ENCODE measurements at places on chromosomes 4 and X. TPM values are rescaled to one million over a fixed set of nuclear protein-coding genes. Genes with fewer than 3 reads are reported as not detected.

GRCh38 chr4:168537571-168537970 lies 40.7 kb downstream of the PALLD start:
- no peak for DNase-seq

DNA sequence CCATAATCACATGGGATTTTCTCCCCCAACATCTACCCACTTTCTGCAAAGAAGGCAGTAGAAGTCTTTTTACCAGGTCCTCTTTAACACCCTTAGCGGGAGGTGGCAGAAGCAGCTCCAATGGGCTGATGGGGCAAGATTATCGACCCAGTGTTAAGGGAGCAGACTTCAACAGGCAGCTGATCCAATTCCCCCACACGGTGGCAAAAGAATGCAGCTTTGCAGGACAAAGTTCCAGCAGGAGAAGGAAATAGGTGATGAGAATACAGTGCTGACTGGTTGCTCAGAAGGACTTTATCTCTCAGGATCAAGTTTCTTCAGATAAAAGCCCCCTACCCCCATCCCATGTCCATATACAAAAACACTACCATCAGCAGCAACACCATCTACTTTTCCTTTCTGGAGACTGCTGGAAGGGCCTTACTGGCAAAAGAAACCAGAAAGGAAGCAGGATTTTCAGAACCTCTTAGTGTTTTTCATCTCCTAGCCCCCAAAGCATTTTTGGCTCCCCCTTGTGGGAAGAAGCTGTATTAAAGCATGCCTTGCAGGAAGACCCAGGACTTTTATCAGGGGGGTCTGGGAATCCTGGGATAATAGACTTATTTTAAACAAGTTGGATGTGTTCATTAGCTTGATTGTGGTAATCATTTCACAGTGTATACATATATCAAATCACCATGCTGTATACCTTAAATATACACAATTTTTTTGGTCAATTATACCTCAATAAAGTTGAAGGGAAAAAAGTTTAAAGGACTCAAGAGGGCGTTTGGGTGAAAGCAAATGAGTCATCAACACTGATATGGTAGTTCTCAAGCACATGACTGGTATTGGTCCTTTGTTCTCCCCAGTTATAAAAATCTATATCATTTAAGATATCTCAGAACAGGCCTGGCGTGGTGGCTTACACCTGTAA lies 146.4 kb downstream of the GPC3 start:
- DNase-seq: no peak

- no peak for DNase-seq
These were observed 290.7 kb upstream of the FAM241A start for GRCh38 chr4:111854494-111855087.

GRCh38 chr4:27684610-27685011 lies 824.0 kb downstream of the STIM2 start:
- no peak for DNase-seq

- DNase-seq: no peak
These were observed 29.8 kb downstream of the FGFR3 start for GRCh38 chr4:1822568-1823544.

GRCh38 chr4:187732524-187732923 lies 263.0 kb upstream of the ZFP42 start:
- no peak for DNase-seq

DNA sequence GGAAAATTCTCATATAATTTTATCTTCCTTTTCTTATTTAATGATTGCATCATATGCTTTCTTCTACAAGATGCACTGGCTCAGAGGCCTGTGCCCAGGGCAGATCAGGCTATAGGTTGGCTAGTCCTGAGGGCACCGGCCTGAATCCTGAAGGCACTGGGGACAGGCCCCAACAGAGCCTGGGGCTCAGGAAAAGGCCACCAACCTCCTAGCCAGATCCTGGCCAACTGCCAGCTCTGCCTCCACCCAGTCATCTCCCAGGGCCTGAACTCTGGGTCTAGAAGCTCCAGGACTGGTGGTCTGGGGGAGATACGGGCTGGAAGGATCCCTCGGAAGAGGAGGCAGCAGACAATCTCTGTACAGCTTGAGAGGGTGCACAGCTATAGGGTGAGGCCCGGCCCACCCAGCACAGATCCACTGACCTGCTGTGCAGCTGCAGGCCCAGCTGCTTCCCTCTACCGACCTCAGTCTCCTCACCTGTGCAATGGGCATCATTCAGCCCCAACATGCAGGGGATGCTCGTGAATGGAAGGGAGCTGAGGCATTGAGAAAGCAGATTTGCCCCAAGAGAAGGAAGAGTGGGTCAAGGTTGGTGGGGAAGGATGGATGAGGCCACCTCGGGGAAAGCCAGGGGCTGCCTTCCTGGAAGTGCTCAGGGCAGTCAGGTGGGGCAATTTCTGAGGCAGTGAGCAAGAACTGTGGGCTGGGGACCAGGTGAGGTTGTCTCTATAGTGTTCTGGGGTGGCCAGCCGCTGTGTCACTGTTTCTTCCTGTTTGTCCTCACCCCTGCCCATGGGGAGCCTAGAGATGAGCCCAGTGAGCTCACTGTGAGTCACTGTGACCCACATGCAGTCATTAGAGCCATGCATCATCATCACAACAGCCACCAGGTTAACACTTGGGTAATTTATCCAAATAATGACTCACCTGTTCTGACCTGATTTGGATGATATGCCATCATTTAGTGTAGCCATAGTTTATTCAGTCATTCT lies 22.4 kb upstream of the XAGE2 start:
- DNase-seq: no peak

DNA sequence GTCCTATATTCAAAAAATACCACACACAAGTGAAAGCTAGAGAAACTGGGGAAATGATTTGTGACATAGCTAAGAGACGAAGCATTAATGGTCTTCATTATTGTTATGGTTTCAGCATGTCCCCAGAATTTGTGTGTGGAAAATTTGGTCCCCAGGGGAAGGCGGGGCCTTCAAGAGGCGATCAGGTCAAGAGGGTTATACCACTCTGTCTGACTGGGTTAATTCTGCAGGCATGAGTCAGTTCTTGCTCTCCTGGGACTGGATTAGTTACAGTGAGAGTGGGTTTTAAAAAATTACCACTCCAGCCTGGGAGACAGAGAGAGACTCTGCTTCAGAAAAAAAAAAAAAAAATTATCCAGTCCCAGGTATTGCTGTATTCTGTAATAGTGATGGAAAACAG lies 2.1 kb upstream of the MTNR1A start:
- no peak for DNase-seq

DNA sequence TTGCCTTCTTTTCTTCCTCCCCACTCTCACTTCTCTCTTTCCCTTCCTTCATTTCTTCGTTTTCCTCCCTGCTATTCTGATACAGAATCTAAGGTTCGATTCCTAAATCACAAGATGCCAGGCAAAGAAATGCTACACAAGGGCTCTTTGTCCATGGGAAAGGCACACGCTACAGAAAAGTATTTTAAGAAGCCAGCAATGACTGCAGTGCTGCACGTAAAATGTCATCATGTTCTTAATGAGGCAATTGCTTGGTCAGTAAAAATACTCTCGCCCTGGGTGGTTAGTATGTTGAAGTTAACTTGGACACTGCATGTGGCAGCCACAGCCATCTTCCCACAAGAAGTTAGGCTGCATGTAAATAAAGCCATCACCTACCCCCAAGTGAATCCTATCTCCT lies 178.4 kb downstream of the DHX15 start:
- DNase-seq: no peak

DNA sequence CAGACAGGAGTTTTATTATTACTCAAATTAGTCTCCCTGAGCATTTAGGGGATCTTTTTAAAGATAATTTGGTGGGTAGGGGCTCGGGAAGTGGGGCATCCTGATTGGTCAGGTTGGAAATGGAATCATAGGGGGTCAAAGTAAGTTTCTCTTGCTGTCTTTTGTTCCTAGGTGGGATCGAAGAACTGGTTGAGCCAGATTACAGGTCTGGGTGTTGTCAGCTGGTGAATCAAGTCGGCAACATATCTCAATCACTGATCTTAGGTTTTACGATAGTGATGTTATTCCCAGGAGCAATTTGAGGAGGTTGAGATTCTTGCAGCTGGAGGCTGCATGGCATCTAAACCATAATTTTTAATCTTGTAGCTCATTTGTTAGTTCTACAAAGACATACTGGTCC lies 629.5 kb upstream of the AMOT start:
- DNase-seq: no peak

DNA sequence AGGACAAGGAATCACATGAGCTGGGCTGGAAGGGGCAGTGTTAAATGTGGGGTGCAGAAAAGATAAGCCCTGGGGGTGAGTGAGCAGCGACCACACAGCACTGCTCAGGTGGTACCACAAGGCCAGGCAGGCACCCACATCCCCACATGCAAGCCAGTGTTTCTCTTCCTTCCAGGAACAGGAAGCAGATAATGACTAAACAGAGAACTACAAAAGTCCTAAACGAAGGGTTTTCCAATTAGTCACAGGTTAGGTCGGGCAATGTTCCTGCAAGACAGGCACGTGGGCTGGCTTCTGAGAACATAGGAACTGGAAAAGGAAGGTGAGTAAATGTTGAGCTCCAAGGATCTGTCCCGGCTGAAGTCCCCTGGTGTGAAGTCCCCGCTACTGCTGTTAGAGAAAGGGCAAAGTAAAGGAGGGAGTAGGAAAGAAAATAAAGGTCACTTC lies 19.5 kb downstream of the RELL1 start:
- DNase-seq: peak; percentile 78

- no peak for DNase-seq
These were observed 42.1 kb upstream of the PRDM5 start for GRCh38 chr4:120964596-120964995.

DNA sequence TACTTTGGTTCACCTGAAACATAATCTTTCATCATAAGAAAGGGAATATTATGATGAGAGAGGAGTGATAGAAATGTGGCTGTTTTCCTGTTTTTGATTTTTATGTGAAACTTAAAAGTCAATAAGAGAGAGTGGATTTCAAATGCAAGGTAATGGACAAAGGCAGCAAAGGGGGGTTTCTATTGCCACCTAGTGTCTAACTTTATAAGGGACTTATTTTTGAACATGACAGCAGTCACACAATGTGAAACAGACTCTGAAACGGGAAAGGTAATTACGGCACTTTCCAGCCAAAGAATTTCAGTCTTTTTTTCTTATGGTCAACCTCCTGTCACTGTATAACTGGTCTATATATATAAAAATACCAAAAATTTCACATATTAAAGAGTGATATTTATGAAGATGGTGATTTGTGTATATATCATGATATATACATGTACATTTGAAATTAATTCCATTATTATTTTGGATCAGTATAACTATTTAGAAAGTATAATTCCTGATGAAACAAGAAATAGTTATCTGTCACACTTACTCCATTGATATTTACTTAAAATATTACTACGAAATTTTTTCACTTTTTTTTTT lies 127.1 kb downstream of the FBXO8 start:
- no peak for DNase-seq

DNA sequence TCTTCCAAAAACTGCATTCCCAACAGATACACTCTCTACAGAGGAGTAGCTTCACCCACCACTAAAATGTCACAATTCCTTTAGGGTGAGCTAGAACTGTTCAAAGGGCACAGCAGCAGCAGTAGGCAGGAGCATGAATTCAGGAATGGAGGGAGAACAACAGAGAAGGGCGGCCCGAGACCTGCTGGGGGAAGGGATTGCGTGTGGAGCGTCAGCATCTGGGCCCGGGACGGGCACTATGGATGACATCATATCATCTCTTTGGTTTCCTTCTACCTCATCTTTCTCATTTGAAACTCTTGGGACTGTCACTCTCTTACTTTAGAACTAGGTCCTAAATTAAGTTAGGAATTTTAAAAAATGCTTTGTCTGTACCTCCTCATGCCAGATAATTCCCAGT lies 95.0 kb downstream of the PHOX2B start:
- no peak for DNase-seq

GRCh38 chrX:17443556-17443955 lies 68.6 kb downstream of the NHS start:
- no peak for DNase-seq

DNA sequence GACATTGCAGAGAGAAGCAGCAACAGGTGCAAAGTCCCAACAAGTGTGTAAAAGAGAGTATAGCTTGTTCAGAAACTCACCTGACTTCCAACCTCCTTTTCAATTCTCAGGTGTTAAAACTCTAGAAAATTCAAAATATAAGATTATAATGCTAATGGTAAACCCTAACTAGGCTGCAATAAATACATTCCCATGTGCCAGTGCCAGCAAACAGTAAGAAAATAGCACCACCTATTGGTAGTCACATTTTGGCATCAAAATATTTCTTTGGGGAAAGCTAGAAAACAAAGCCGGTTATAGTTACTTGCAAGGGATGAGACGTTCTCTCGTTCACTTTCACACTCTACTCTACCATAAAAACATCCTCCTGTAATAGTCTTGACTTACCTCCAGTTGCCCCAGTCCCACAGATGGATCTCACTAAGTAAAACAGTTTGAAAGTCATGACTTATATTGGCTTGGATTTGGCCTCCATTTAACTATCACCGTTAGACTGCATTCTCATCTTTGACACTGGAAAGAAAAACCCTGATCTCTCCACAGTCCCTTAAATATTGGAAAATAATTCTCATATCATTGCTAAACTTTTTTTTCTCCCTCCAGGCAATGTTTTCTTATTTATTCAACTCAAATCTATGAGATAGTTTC lies 9.6 kb downstream of the BMP3 start:
- no peak for DNase-seq

DNA sequence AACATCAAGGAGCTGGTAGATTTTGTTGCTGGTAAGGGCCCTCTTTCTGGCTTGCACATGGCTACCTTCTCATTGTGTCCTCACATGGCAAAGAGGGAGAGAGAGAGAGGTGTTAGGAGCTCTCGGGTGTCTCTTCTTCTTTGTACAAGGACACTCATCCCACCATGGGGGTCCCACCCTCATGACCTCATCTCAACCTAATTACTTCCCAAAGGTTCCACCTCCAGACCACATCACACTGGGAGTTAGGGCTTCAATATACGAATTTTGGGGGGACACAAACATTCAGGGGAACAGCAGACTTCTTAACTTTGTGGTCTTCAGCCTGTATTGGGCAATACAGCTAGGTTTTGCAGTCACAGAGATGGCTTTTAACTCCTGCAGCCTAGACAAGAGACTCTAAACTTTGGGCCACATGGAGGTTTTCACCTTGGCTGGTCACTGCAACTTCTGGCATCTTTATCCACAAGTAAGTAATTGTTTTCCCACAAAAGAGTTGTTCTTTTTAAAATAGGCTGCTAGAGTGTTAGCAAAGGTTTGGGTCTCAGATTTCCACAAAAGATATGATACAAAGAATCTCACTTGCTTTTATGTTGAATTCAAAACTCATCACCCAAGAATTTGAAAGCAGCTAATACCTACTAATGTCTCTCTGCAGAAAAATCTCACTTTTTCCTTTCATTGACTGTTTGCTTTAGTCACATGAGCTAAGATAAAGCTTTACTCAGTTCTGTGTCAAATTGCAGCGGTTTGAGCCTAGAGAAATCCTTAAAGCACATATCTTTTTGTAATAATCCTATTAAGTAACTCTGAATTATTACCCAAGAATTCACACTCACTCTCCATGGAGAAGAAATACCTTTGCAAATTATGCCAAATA lies 39.6 kb upstream of the BBS12 start:
- no peak for DNase-seq

GRCh38 chr4:80611678-80611979 lies 276.1 kb downstream of the CFAP299 start:
- DNase-seq: no peak

GRCh38 chr4:79272126-79272525 lies 53.7 kb downstream of the NAA11 start:
- DNase-seq: no peak

GRCh38 chrX:67787196-67787595 lies 243.4 kb downstream of the AR start:
- DNase-seq: no peak

The RPGR gene
- 12.0 TPM for total RNA-seq

The CLDN22 gene
- total RNA-seq: not detected

The ALAS2 gene
- 6.9 TPM for total RNA-seq

The MAGEC2 gene
- not detected for total RNA-seq

The SSX4B gene
- total RNA-seq: not detected

The OGT gene
- total RNA-seq: 64.2 TPM

All from ascending aorta (tissue), 2 donors.